Activated T-cell treated with anti-CD3 and anti-CD28 coated beads for 4 hours (primary cell): ENCODE measurements at places on chromosomes 6 and 20.

DNA sequence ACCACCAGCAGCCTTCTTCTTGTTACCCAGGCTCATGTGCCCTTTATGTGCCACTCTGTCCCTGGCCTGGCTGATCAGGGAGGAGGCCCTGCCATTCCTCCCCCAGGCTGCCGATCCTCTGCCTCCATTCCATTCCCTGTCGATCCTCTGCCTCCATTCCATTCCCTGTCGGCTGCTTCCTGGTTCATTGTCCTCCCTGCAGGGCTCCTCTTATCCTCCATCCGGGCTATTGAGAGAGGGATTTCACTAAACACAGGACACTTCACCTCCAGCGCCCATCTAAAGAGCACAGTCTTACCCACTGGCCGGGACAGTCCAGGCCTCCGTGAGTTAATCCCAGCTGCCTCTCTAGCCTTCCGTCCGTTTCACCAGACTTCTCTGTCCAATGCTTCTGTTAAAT lies 7.7 kb upstream of the TTLL2 start:
- DNase-seq, result no peak

- no peak for DNase-seq
Measured at GRCh38 chr20:17491041-17491440, 40.1 kb downstream of the BFSP1 start.

GRCh38 chr20:12790859-12791258 lies 217.9 kb upstream of the SPTLC3 start:
- DNase-seq, result no peak

GRCh38 chr6:13718123-13718458 lies 6.5 kb upstream of the RANBP9 start:
- DNase-seq, result no peak

DNA sequence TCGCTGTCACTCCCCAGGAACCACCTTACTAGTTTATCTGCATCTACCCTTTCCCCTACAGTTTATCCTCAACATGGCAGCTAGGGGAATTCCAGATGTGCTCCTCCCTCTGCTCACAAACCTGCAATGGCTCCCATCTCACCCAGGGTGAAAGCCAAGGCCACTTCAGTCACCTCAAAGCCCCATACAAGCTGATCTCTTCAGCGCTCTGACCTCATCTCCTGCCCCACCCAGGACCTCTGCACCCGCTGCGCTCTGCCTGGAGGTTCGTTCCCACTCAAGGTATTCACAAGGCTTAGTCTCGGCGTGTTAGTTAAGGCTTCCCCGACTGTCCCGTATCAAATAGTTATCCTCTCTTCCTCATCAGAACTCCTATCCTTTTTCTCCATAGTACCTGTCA lies 28.6 kb upstream of the SPDEF start:
- no peak for DNase-seq
